ENCODE measurements at places on chromosomes 11 and 22. TPM values are rescaled to one million over a fixed set of nuclear protein-coding genes. Genes with fewer than 3 reads are reported as not detected.
A peak's percentile ranks its signal among the peaks of the same experiment; 100 is the strongest.

Gene RFPL1
- not detected for total RNA-seq

Gene KCNJ5
- total RNA-seq = 0.52 TPM

DNA sequence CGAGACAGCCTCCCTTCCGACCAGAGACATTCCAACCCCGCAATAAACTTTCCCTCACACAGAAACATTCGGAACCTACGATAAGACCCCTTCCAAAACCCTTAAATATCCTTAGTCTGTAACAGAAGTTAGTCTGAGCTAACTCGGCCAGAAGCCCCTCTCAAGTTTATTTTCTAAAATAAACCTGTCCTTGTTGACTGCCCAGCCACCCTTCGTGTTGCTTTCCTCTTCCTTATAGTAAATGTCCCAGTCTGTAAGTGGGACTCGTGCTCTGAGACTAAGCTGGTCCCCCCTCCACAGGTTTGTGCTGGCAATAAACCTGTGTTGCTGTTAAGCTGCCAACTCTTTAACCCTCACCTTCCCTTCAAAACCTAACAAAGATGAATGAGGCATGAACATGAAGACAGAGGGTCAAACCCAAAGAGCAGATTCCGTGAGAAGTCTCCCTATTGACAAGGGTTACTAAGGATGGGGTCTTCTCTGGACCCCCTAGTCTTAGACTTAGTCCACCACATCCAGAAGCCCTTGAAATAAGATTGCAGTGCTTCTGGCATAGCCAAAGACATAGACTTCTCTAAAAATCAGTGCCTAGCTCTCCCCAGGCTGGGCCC lies 18.2 kb downstream of the MIF start:
- no peak for DNase-seq

Gene SCN3B
- total RNA-seq = 2.8 TPM

- no peak for DNase-seq
Measured at GRCh38 chr11:35938231-35938630, 5.6 kb upstream of the LDLRAD3 start.

Gene MRGPRE
- total RNA-seq = not detected

DNA sequence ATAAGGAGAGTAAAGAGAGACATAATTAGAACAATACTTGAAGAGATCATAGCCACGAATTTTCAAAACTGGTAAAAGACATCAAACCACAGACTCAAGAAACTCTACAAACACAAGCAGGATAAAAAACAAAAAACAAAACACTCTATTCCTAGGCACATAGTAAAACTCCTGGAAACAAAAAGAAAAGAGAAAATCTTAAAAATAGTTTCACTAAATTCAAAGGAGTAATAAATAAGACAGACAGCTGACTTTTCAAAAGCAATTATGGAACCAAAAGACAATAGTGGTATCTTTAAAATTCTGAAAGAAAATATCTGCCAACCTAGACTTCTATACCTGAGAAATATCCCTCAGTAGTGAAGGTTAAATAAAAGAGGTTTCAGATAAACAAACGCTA lies 9.2 kb upstream of the NARS2 start:
- no peak for DNase-seq

Gene GLYAT
- not detected for total RNA-seq

DNA sequence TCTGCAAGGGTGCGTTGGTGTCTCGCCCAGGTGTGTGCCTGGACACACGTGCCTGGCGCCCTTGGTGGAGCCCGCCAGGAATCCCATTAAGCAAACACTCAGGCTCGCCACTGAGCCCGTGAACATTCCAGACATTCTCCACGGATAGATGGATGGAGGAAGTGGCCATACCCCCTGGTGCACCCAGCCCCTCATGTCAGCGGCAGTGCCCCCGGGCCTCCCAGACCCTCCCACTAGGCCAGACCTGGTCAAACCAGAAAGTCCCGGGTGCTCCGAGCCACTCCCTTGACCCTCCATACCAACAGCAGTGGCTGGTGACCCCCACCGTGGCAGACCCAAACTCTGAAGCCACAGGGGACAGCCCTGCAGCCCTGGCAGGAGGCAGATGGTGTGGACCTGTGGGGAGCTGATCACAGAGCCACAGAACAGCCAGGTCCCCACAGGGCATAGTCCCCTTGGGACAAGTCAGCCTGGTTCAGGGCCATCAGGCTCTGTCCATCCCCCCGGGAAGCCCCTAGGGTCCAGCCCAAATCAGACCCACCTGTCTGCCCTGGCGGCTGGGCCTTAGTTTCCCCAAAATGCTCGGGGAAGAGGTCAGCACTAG lies 1.9 kb downstream of the EPS8L2 start:
- peak; percentile 81 for DNase-seq

GRCh38 chr11:2428322-2428795 lies 16.0 kb downstream of the TRPM5 start:
- DNase-seq = peak; percentile 92

Gene LRRC56
- total RNA-seq = 0.43 TPM

DNA sequence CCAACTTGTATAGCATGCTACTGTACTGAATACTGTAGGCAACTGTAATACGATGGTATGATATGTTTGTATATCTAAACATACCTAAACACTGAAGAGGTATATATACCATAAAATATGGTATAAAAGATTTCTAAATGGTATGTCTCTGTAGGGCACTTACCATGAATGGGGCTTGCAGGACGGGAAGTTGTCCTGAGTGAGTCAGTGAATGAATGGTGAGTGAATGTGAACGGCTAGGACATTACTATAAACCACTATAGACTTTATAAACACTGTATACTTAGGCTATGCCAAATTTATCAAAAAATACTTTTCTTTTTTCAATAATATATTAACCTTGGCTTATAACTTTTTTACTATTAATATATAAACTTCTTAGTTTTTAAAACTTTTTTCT lies 66.8 kb downstream of the ZC3H12C start:
- no peak for DNase-seq

DNA sequence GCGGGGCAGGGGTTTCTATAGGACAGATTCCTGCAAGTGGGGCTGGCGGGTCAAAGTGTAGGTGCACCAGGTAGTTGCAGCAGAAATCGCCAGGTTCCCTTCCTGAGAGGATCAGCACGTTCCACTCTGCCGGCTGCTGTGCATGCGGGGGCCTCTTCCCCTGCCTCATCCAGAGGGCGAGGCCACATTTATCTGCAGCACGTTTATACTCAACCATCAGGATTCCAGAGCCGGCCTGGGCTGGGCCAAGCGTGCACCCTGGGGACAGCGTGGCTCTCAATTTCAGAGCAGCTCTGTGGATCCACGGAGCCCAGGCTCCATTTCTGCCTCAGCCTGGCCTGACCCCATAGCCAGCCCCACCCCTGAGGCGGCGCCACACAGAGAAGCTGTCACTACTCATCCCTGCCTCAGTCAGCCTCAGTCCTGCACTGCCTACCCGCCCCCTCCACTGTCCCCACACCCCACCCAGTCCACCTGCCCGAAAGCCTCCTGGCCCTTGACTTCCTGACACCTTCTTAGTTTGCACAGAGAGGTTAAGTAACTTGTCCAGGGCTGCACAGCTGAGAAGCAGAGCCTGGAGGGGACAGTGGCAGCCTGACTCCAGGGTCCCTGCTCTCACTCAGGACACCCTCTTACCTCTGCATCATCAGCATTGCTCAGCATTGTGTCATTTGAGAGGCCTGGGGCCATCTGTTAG lies 45.9 kb upstream of the RTL6 start:
- DNase-seq = no peak

Gene SORL1
- total RNA-seq = 15.7 TPM

Gene ROM1
- 7.1 TPM for total RNA-seq

Gene NAV2
- 108 TPM for total RNA-seq

Gene RBM14
- total RNA-seq = 51.7 TPM

Gene NOX4
- total RNA-seq = 20.8 TPM

Gene ISX
- not detected for total RNA-seq

- DNase-seq = no peak
Measured at GRCh38 chr11:113549611-113550578, 74.7 kb upstream of the DRD2 start.

DNA sequence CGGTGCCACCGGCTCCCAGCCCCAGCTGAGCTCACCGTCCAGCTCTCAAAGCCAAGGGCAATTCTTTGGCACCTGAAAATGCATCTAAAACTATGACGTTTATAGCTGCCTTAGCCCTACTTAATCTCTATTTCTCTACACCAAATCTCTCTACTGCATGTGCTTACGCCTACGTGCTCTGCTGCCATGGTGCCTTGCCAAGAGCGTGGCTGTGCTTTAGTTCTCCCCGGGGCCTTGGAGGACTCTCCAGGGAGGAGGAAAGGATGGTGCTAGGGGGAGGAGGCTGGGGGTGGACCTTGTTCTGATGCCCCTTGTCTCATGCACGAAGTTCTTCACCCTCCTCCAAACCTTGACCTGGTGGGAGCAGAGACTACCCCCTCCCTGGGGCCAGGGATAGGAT lies 9.0 kb upstream of the BID start:
- no peak for DNase-seq

DNA sequence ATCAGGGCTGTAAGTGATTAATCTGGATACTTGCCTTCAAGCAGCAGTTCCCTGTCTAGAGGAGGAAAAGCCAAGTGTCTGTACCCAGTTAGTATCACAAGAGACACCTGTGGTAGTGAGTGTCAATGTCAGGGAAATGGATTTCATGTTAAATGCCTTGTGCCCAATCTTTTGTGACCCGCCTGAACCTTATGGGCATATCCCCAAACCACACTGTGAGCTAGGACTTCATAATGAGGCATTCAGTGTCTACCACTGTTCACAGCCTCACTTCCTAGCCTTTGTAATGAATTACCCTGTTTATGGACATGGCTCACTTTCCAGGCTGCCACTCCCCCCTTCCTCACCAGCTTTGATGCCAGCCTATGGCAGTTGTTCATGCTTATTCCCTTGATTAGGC lies 125.1 kb downstream of the TRIM44 start:
- no peak for DNase-seq

- no peak for DNase-seq
Measured at GRCh38 chr11:44906649-44907048, 44.0 kb downstream of the TP53I11 start.

DNA sequence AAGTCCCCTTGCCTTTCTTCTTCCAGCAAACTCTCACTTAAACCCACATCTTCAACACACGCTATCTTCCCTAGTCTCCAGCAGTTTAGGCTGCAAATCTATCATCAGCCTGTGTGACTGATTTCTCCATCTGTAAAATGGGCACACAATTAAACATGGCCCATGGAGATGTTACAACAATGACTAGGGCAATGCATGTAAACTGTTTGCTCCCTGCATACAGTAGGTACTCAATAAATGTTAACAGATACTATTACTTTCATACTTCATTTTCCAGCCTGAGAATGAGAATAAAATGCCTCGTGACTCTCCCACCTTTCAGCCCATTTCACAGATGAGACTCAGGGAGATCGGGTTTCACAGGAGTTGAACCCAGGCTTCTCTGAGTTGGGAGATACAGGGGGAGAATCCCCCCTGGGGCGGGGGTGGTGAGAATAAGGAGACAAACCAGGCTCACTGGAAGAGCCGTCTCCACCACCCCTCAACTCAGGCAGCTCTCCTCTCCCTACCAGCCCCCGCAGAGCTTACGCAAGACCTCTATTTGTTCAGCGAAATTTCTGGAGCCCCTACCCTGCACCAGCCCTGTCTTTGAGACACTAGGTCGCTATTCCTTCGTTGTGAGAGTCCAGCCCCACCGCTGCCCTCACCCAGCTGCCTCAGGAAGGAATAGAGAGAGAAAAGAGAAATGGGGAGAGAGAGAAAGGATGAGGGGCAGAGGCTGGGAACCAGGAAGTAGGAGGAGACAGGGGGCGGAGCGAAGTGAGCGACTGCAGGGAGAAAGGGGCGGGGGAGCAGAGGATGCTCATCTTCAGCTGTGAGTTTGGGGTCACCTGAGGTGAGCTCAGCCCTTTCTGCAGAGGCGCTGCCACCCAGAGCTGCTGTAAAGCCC lies 42.1 kb upstream of the KLHL35 start:
- no peak for DNase-seq

- no peak for DNase-seq
Measured at GRCh38 chr11:103619938-103620337, 416.5 kb upstream of the DDI1 start.

Gene RCOR2
- 0.95 TPM for total RNA-seq

- no peak for DNase-seq
Measured at GRCh38 chr11:82559609-82560008, 174.1 kb downstream of the FAM181B start.

DNA sequence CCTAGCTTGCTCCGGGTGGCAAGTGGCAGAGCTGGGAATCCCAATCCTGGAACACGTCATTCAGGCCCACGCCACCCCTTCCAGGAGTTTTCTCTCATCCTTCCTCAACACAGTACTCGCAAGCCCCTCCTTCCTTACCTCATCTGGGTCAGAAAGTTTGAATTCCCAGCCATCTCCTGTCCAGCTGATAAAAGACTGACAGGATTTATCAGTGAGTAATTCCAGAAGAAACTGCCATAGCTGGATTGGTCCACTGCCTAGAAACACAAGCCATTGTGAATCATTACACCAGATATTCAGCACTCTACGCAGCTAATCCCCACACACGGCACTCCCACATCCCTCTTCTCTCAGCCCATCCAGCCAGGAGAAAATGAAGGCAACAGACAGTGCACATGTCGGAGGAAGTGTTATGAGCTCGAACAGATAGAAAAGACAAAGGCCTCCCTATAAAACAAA lies 124.0 kb downstream of the ETS1 start:
- DNase-seq = no peak

GRCh38 chr22:45451972-45452371 lies 38.5 kb downstream of the RIBC2 start:
- no peak for DNase-seq

- DNase-seq = no peak
Measured at GRCh38 chr11:96332126-96332771, 10.7 kb downstream of the MAML2 start.

Gene OR8G5
- total RNA-seq = not detected
